Hematopoietic multipotent progenitor cell treated with erythropoietin and hydrocortisone succinate and interleukin-3 and kit ligand, for 4 days (in vitro differentiated cells): ENCODE measurements at places on chromosomes 1 and 21.

DNA sequence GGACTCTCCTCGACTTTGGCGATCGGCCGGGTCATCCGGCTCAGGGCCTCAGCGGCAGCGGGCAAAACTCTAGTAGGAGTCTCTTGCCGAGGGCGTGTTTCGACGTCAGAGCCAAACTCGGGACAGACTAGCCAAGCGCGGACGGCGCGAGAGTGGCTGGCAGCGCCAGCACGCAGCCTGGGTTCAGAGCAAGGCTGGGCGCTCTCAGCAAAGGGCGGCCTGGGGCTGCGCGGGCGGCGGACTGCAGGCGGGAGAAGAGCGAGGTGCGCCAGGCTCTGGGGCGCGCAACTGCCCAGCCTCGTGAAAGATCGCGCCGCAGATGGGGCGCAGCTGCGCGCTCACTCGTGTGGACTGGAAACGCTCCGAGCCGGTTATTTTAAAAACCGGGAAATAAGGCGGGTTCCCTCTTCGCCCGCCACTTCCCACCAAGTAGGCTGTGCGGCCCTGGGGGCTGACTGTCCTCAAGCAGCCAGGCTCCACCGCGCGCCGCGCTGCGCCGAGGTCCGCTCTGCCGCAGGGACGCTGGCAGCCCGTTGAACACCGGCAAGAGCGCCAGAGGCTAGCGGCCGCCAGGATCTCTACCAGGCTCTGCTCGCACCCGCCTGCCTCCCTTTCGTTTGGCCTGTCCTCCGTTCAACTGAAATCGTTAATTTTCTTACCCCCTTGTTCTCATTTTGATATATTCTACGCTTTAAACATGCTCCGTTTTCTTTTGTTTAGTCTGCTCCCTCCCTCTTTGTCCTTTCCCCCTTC, 2.4 kb downstream of the ALX3 start:
- peak; percentile 49 for DNase-seq

GRCh38 chr1:162349635-162350330, 26.9 kb downstream of the SPATA46 start:
- peak; percentile 39 for DNase-seq

- no peak for DNase-seq
Observed at GRCh38 chr1:118821801-118822200, 166.3 kb downstream of the TBX15 start.

GRCh38 chr1:22832414-22832786, 121.8 kb downstream of the EPHB2 start:
- DNase-seq = no peak

- peak; percentile 67 for DNase-seq
Observed at GRCh38 chr1:111948209-111949171, 41.0 kb downstream of the KCND3 start.

DNA sequence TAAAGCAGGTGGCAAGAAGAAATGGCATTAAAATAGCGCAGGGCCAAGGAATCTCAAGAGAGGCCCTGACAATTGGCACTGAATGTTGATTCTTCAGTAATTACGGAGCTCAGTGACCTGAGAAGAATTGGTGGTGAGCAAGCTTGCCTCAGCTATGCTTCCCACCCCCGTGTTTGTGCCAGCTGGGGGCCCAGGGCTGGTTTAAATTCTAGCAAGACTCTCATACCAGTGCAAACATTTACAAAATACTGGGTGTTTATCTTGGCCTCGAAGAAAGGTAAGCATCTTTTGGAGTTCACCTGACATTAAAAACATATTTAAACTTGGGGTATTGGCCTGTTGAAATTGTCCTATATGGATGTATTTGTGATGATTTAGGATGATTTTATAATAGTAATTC, 296.7 kb upstream of the USP25 start:
- DNase-seq = no peak

- DNase-seq = no peak
Observed at GRCh38 chr1:239792157-239792556, 299.5 kb upstream of the FMN2 start.

DNA sequence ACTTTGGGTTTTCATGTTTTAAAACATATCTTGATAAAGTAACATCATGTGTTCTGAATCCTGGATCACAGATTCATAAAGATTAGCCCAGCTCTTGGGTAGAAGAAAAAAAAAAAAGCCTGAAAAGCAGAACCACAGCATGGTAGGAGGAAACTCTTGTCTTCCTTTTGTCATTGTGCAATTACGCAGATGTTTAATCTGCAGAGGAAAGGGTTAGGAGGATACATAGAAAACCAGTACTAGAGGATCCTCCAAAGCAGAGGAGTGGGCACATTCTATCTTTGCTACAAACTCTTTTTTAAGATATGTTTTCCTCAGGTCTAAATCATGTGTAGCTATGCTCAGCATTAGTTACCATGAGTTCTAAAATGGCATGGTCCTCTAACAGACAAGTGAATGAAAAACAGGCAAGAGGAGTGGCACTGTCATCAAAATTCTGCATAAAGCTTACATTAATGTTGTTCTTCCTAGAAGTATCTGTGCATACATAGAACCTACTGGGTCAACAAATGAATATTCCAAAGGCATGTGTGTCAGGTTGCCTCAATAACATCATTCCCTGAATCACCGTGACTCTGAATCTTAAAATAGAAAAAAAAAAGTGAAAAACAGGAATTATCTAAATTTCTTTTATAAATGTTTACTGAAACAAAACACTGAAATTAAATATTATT, 107.0 kb downstream of the NME7 start:
- peak; percentile 89 for DNase-seq

- peak; percentile 13 for DNase-seq
Observed at GRCh38 chr1:98325646-98326440, 335.7 kb upstream of the SNX7 start.

DNA sequence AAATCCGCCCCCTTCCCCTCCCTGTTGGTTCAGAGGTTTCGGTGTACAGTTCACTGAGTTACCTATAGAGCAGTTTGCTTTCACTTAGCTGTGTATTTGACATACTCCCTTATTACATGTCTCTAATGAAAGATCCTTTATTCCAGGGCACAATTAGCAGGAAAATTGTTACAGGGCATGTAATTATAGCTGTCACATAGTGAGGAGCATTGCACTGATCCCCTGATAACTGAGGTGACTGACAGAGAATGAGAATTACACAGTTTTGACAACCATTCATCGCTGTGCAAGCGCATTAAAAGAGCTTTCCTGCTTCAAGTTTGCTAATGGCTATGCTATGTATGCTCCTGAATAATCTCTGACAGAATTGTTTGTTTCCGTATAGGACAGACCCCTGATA, 26.9 kb downstream of the DAP3 start:
- no peak for DNase-seq

- DNase-seq = no peak
Observed at GRCh38 chr1:47843781-47844557, 153.2 kb downstream of the TRABD2B start.
